ENCODE measurements at places on chromosomes 1 and 21. TPM values are rescaled to one million over a fixed set of nuclear protein-coding genes. Genes with fewer than 3 reads are reported as not detected.

NBPF12 gene
- 12.1 TPM for total RNA-seq

SLAMF8 gene
- total RNA-seq = not detected

ATAD3C gene
- total RNA-seq = 0.61 TPM

MEX3A gene
- total RNA-seq = 6.1 TPM

AMY2A gene
- 0.42 TPM for total RNA-seq

UMODL1 gene
- total RNA-seq = not detected

ACOT7 gene
- total RNA-seq = 162 TPM

CHAF1B gene
- 26.1 TPM for total RNA-seq

Data from HCT116 (cell line).